NT2/D1 (cell line): ENCODE measurements at places on chromosomes 11 and 22.

DNA sequence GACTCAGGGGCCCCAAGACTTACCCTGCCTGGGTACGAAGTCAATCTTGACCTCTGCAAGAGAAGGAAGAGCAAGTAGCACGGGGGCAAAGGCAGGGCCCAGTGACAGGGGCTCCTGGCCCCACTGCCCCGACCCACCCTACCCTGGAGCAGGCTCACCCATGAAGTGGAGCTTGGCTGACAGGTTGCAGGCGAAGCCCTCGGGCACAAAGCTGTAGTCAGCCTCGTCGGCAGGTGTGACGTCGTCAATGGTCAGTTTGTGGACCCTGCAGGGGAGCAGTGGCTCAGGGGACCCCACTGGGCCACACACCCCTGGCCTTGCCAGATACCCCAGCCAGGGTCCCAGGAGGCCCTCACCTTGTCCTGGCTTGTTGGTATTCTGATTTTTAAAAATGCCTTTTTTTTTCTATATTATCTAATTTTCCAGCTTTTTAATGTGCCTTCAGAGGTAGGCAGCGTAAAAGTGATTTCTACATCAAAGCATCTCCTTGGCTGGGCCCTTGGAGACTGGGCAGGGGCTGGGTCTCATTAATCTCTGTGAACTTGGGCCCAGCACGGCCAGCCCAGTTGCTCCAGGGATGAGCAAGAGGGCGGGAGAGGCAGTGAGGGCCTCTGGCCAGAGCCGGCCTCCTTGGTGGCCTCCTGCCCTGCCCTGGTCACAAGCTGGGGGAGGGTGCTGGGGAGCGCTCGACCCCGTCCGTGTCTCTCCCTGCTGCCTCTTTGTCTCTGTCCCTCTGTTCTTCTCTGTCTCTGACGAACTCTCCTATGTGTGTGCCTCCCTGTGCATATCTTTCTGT lies 11.3 kb downstream of the MYBPC3 start:
- DNase-seq, result no peak

- DNase-seq, result no peak
Observed at GRCh38 chr11:30150425-30150824, 80.4 kb upstream of the FSHB start.

- DNase-seq, result no peak
Observed at GRCh38 chr11:127470306-127470884, 469.8 kb upstream of the KIRREL3 start.

DNA sequence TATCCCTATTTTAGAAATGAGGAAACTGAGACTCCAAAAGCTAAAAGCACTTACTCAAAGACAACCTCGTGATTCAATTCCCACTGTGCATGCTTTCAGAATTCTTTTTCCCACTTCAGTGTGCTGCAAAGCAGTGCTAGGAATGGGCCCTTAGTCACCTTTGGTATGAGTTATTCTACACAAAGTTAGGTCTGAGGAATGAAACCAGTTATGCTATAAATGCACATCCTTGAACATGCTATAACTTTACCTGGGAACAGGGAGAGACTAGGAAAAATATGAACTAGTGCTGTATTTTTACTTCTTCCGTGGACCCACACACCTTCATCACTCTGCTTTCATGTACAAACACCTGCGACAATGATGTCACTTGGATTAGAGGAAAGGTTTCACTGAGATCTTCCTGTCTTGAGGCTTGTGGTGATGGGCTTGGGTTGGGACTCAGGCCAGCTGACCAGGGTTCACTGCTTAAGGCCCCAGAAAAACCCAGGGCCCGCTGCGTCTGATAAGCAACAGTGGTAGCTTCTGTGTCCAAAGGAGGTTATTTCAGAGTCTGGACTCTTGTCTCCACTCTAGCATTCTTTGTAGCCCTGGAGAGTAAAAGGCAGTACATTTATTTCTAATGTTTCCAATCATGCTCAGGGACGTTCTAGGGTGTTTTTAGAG lies 81.6 kb downstream of the ZC3H12C start:
- DNase-seq, result no peak

DNA sequence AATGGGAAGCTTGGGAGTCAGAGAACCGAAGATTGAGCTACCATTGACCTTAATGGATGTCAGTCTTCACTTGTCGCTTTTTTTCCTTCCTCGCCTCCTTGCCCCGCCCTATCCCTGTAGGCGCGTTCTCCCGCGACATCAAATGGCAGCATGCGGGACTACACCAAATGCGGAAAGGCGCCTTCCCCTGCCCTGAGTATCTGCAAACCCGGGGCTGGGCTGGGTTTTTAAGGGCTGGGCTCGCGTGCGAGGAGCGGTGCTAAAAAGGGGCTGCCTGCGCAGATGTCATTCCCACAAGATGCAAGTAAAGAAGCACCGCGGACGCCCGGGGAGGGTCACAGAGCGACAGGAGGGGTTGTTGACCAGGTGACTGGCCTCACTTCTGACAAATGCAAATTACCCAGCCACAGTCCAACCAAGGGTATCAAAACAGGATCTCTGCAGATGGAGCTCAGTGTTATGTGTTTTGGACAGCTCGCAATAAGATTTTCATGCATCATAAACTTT lies 4.7 kb upstream of the FAM111B start:
- no peak for DNase-seq

DNA sequence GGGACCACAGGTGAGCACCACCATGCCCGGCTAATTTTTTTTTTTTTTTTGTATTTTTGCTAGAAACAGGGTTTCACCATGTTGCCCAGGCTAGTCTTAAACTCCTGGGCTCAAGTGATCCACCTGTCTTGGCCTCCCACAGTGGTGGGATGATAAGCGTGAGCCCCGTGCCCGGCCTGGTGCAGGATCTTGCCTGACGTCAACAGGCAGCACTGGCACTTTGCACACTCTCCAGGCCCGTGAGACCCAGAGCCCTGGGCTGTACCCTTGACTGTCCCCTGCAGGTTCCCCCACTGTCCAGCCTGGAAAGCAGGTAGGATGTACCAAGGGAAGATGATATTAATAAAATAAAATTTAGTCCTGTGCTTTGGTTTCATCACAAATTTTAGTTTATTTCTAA lies 29.1 kb upstream of the PANX2 start:
- no peak for DNase-seq

GRCh38 chr11:36997656-36998055 lies 399.6 kb upstream of the RAG2 start:
- no peak for DNase-seq

- no peak for DNase-seq
Observed at GRCh38 chr11:75474240-75474639, 41.2 kb upstream of the KLHL35 start.

GRCh38 chr11:20249796-20250195 lies 89.5 kb upstream of the DBX1 start:
- no peak for DNase-seq

DNA sequence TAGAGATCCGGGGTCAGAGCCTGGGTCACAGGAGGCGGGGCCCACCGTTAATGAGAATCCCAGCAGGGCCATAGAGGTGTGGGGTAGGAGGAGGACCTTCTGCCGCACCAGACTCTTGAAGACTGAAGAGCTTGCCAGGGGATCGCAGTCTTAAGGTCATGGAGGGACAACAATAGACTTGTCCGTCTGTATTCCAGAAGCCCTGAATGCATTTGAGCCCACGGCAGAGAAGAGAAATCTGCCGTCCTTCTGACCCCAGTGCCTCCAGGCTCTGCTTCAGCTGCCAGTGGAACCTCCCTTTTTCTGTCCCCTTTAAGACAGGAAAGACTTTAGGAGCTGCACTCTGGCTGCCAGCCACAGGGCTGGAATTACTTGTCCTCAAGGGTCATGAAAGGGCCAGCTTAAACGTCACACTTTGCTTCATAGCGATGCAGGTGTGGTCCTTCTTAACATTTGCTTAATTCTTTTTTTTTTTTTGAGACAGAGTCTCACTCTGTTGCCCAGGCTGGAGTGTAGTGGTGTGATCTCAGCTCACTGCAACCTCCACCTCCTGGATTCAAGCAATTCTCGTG lies 15.5 kb upstream of the ST3GAL4 start:
- DNase-seq, result no peak
